Stimulated activated CD8-positive, alpha-beta memory T cell treated with anti-CD3 and anti-CD28 coated beads, Interleukin-15, amount 100 ng/mL, for 1 hour (primary cell): ENCODE measurements at places on chromosomes 3 and 15.

DNA sequence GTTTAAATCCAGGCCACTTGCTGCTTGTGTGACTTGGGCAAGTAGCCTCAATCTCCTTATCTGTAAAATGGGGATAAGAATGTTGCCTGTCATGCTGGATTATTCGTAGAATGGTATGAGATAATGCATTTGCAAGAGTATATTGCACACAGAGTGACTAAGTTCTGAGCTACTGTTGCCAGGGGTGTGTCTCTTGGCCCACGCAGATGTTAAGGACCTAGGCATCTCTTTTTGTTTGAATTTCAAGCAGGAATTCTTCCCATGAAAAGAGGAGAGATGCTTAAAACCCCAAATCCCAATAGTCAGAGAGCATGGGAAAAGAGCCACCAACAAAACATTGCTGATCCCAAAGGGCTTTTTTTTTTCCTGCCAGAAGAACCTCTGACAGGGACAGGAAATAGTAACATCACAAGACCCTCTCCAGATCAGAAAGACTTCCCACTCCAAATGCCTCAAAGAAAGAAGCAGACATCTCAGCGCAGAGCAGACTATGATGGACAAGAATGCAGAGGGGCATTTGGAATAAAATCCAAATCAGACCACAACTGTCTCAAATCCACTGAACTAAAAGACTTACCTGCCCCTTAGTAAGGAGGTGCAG lies 90.5 kb downstream of the MRPL46 start:
- DNase-seq, result no peak

DNA sequence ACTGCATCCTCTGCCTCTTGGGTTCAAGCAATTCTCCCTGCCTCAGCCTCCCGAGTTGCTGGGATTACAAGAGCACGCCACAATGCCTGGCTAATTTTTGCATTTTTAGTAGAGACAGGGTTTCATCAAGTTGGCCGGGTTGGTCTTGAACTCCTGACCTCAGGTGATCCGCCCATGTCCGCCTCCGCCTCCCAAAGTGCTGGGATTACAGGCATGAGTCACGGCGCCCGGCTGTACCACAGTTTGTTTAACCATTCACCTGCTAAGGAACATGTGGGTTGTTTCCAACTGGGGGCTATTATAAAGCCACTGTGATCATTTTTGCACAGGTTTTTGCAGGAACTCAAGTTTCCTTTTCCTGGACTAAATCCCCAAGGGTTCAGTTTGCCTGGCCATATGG lies 123.2 kb upstream of the RAP2B start:
- no peak for DNase-seq

- no peak for DNase-seq
These were observed 17.5 kb downstream of the STAC start for GRCh38 chr3:36397841-36398240.

DNA sequence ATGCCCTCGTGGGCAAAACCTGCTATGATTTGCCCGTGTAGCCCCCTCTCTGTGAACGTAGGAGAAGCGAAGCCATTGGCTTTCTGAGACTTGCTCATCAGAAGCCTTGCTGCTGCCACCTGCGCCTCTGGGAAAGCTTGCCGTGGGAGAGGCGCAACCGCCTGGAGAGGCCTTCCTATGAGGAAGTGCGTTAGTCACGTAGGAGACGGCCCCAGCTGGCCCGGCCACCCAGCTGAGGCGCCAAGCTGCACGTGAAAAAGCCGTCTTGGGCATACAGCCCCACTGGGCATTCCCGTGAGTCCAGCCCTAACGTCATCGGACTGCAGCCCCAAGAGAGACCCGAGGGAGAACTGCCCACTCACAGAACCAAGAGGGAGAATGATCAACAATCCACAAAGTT lies 49.1 kb upstream of the TJP1 start:
- DNase-seq, result no peak

- DNase-seq, result no peak
These were observed 191.4 kb downstream of the LRTM1 start for GRCh38 chr3:54736459-54736858.

DNA sequence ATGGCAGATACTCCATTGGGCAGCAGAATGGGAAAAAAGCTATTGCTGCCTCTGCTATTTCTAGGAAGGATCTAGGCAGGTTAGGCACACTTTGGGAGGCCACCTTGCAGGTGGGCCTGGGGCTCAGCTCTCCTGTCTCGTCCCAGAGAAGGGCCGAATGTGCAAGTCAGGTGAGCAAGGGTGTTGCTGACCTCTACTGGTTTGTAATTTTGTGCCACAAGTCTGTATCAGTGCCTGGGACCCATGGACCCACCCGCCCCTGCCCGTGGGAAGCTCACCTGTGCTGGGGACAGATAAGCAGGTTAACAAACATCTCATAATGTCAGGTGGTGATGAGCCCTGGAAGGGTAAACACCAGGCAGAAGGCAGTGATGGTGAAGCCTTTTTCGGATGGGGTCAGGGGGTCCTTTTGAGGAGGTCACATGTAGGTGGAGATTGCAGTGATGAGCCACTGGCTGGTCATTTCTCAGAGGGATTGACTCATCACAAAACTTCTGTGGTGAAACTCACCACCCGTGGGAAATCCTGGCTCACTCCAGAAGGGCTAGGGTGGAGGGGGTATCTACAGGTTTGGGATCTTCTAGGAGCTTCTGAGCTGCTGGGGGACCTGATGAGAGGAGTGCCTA lies 161.3 kb downstream of the KLF13 start:
- no peak for DNase-seq
